ENCODE measurements at places on chromosomes 3 and 15. TPM values are rescaled to one million over a fixed set of nuclear protein-coding genes. Genes with fewer than 3 reads are reported as not detected.
A peak's percentile ranks its signal among the peaks of the same experiment; 100 is the strongest.

The ARRDC4 gene
- 3.5 TPM for polyA plus RNA-seq

DNA sequence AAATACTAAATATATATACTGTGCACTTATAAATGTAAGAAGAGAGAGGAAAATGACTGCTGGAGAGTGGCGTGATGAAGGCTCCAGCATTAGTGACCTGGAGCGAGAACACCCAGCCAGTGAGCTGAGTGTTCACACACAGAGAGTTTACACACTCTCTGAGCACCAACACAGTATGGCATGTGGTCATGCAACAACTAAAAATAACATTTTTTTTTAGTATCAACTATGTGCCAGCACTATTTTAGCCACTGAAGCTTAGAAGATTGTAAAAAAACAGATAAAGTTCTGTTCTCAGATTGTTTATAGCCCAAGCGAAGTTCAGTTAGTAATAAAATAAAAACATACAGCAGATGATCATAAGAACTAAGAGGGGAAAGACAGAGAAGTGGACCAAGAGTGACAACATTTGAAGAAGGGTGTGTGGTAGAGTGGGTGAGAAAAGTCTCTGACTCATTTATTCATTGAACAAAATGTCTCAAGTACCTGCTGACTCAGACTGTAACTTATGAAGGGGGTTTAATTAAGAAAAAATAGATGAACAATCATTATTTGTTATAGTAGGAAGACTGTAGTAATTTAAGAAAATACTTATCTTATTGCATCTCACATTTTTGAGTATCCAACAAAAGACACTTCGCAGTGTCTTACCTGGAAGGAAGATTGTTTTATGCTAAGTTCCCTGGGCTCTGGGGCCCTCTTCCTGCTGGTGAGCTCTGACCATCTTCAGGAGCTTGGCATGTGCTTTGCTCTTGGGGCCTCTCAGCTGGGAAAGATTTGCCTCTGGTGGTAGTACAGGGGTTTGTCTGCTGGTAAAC lies 43.8 kb downstream of the GAP43 start:
- no peak for DNase-seq

- DNase-seq, result no peak
These were observed 27.2 kb downstream of the WNT7A start for GRCh38 chr3:13852638-13853009.

The PPCDC gene
- 46.7 TPM for polyA plus RNA-seq

- DNase-seq, result no peak
These were observed 39.6 kb downstream of the TRIM69 start for GRCh38 chr15:44775953-44776352.

The INO80 gene
- 7.2 TPM for polyA plus RNA-seq

- no peak for DNase-seq
These were observed 59.8 kb downstream of the SH3BP5 start for GRCh38 chr3:15272426-15273196.

- no peak for DNase-seq
These were observed 692 bp downstream of the HTR3E start for GRCh38 chr3:184097556-184097955.

- DNase-seq, result peak; percentile 74
These were observed 2.5 kb downstream of the RCCD1 start for GRCh38 chr15:90957031-90957790.

DNA sequence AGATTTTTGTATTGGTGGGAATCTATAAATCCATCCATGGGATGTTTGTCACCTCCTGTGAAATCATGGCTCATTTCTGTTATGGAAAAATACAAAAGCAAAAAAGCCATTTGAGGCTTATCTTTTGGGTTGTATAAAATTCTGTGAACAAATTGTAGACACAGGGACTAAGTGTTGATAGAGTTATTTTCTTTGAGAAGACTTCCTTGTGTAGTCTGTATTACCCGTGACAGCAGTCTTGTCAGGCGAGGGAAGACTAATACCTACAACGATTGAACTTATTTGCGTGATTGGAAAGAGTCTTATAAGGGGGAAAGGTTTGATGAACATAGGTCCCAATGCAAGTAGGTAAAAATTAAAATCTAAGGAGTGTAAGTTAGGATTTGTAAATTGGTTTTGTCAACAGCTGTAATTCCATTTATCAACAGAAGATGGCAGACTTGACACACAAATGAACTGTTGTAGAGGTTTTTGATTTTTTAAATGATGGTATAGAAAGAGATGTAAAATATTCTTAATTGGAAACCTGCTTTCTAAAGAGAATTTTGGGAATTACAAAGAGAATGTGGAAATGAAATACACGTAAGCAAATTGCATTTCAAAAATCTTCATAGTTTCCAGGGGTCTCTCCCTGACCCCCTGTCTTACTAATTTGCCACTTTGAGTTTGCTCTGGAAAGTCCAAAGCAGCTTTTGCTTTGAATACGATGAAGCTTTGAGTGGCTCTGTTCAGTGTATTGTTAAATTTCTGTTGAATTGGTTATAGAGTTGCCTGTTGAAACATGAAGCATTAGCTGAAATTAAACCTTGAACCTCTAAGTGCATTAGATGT lies 33.2 kb downstream of the SLC25A26 start:
- DNase-seq, result no peak

GRCh38 chr3:119856695-119857094 lies 74.8 kb downstream of the NR1I2 start:
- DNase-seq, result no peak

GRCh38 chr3:14568269-14568668 lies 28.1 kb upstream of the GRIP2 start:
- no peak for DNase-seq

- no peak for DNase-seq
These were observed 6.3 kb downstream of the UROC1 start for GRCh38 chr3:126511291-126511690.

The SLC22A13 gene
- 0.06 TPM for polyA plus RNA-seq

The CCR4 gene
- polyA plus RNA-seq, result 0.08 TPM

The MOBP gene
- 0.24 TPM for polyA plus RNA-seq

GRCh38 chr3:172333042-172333377 lies 115.2 kb downstream of the GHSR start:
- no peak for DNase-seq

DNA sequence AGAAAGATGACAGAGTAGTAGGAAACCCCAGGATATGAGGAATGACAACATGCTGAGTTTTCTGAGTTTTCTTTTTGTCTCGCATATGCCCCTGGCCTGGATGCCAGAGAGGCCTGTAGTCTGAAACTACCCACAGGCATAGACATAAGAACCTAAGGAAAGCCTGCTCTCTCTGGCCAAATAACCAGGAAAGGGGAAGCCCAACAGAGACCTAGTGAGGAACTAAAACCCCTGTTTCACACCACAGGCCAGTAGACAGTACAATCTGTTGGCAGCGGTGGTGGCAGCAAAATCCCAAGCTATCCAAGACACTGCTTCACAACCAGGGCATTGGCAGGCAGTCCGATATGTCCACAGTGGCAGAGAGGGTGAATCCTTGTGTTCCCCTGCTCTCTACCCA lies 55.0 kb upstream of the DCP1A start:
- no peak for DNase-seq

The CD200 gene
- polyA plus RNA-seq, result 25.0 TPM

GRCh38 chr3:183122257-183122932 lies 23.1 kb upstream of the MCCC1 start:
- DNase-seq, result no peak

The EBLN2 gene
- 1.9 TPM for polyA plus RNA-seq

The GSK3B gene
- polyA plus RNA-seq, result 15.2 TPM
